ENCODE measurements at places on chromosomes 6 and 20.
A peak's percentile ranks its signal among the peaks of the same experiment; 100 is the strongest.

GRCh38 chr6:134391205-134391604 lies 73.3 kb upstream of the SGK1 start:
- no peaks in the 10 kb centered on the region for H3K27me3 ChIP-seq
- no peak overlapping the region for H3K4me3 ChIP-seq
- no peak overlapping the region for H3K27ac ChIP-seq
- no peaks in the 10 kb centered on the region for H3K36me3 ChIP-seq
- peaks cover 2% of the 10 kb centered on the region for H3K4me1 ChIP-seq

DNA sequence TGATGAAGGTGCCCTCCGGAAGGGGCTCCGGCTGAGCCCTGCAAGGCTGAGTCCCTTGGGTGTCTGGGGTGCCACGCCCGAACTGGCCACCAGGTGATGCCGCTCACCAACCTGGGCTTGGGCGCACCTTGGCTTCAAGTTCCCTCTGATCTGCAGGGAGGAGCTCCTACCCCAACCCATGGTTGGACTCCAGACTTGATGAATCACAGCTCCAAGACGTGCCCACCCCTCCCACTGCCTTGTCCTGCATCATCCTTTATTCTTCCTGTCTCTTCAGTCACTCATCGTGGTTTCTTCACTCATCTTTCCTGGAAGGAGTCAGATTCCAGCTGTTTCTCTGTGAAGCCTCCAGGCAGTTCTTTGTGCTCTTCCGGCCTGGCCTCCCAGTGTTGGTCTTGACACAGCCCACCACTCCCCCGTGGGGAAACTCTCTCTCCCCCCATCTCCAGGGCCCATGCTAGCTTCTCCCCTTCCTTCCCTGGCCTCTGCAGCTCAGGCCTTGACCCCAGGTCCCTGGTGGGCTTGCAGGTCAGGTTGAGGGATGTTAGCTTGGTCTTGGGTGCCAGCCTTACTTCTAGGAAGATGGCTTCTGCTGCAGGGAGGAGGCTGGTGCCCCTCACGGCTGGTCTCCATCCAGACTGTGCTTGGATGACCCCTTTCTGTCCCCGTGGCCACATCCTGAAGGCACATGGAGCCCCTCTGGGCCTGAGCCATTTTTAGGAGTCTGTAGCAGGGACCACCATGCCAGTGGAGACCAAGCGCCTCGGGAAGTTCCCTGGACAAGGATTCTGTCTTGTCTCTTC lies 2.6 kb upstream of the ZBP1 start:
- peaks cover 33% of the 10 kb centered on the region for H3K4me1 ChIP-seq
- H3K27ac ChIP-seq: peak overlapping the region; percentile 62
- peak overlapping the region; percentile 50 for H3K4me3 ChIP-seq
- H3K36me3 ChIP-seq: peaks cover 10% of the 10 kb centered on the region

- H3K27ac ChIP-seq: no peak overlapping the region
- H3K36me3 ChIP-seq: no peaks in the 10 kb centered on the region
- no peaks in the 10 kb centered on the region for H3K4me1 ChIP-seq
- H3K4me3 ChIP-seq: no peak overlapping the region
Observed at GRCh38 chr6:12545619-12546409, 170.8 kb upstream of the PHACTR1 start.

- no peak overlapping the region for H3K27ac ChIP-seq
- H3K27me3 ChIP-seq: peaks cover 22% of the 10 kb centered on the region
- H3K4me3 ChIP-seq: no peak overlapping the region
- no peaks in the 10 kb centered on the region for H3K36me3 ChIP-seq
- no peak for DNase-seq
Observed at GRCh38 chr6:39087197-39087596, 27.8 kb downstream of the SAYSD1 start.

DNA sequence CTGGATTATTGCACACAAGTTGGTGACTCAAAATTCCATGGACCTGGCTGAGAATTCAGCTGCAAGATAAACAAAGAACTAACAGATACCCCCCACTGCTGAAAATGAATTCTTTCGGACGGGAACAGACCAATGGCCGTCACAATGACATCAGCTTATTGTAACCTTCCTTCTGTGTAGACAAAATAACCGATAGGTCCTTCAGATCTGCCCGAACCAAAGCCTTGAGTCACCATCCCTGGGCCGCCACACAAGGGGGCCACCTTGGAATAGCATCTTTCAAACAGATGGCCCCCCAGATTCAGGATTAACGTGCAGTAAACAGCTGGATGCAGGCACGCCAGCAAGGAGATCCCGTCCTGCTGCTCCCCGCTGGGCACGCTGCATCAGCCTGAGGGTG lies 214.0 kb upstream of the EXOC2 start:
- H3K27me3 ChIP-seq: peaks cover 4% of the 10 kb centered on the region
- no peak overlapping the region for H3K27ac ChIP-seq
- no peak overlapping the region for H3K4me3 ChIP-seq
- no peaks in the 10 kb centered on the region for H3K4me1 ChIP-seq
- no peaks in the 10 kb centered on the region for H3K36me3 ChIP-seq

- no peaks in the 10 kb centered on the region for H3K36me3 ChIP-seq
- H3K4me1 ChIP-seq: no peaks in the 10 kb centered on the region
- DNase-seq: no peak
- no peak overlapping the region for H3K27ac ChIP-seq
- no peak overlapping the region for H3K4me3 ChIP-seq
Observed at GRCh38 chr20:60066438-60066823, 108.2 kb downstream of the CDH26 start.

DNA sequence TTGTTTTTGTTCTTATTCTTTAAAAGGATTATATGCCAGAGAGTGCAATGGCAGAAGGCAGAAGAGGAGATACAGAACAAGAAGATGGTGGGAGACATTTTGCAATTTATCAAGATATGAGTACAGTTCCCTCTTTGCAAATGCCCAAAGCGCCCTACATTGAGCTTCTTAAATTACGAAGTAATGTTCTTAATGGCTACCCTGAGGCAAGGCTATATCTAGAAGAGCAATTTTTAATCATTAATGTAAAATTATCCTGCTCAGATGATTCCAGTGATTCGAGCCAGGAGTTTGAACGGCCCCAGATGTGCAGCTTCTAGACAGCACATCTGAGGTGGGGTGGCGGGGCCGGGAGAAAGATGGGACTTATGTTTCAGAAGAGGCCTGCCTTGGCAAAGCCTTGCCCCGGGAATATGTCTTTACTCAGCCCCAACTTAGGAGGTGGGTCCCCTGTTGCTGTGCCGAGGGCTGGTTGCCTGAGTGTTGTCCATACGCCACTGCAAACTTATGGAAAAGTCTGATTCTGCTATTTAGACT lies 84.9 kb upstream of the MLN start:
- no peaks in the 10 kb centered on the region for H3K4me1 ChIP-seq
- no peak overlapping the region for H3K4me3 ChIP-seq
- no peak for DNase-seq
- peaks cover 7% of the 10 kb centered on the region for H3K27me3 ChIP-seq
- no peak overlapping the region for H3K27ac ChIP-seq

DNA sequence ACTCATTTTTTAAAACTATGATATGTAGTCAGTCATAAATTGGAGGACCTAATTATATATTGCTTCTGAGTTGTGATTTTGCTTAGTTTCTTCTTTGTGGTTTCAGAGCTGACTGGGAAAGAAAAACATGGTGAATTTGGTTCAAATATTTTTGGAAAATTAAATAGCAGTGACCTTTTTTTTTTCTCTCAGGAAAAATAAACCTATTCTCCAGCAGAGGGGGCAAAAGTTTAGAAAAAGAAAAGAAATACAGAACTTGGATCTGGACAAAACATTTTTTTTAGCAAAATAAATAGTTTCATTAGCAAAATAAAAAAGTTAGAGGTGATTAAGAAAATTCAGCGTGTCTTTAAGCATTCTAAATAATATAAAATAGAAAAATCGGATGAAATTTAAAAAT lies 10.2 kb downstream of the COL10A1 start:
- H3K4me1 ChIP-seq: peaks cover 4% of the 10 kb centered on the region
- H3K27ac ChIP-seq: no peak overlapping the region
- no peak for DNase-seq
- H3K27me3 ChIP-seq: no peaks in the 10 kb centered on the region

DNA sequence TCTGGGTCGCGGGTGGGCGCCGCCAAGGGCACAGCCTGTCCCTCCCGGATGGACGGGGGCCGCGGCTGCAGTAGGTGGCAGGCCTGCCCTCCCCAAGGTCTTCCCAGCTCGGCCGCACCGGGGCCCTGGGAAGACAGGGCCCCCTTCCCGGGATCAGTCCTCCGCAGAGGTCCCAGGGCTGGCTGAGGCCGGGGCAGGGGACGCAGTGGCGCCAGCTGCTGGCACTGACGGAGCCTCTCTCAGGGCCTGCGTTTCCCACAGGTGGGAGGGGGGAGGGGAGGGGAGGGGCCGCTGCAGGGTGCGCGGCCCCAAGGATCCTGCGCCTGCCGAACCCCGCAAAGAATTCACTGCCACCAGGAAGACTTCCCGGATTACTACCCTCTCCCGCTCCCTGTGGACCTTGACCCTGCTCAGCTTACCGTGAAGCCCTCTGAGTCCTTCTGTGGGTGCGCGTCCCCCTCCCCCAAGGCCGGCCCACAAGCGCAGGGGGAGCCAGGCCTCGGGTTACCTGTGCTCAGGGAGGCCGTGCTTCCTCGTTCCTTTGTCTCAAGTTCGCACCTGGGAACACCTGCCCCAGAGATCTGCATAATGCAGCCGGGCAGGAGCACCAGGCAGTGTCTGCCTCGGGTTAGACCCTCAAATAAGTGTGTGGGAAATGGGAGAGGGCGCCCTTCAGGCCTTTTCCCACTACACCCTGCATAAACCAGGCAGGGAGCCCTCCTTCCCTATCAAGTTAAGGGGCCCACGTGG lies 5.1 kb downstream of the LZTS3 start:
- no peaks in the 10 kb centered on the region for H3K36me3 ChIP-seq
- DNase-seq: no peak
- H3K27me3 ChIP-seq: peaks cover 23% of the 10 kb centered on the region
- H3K4me3 ChIP-seq: no peak overlapping the region

- H3K4me1 ChIP-seq: peaks cover 5% of the 10 kb centered on the region
- no peak for DNase-seq
- H3K36me3 ChIP-seq: peaks cover 15% of the 10 kb centered on the region
- H3K27ac ChIP-seq: no peak overlapping the region
Observed at GRCh38 chr20:20410678-20411077, 42.8 kb downstream of the INSM1 start.

GRCh38 chr20:7856756-7857155 lies 83.5 kb downstream of the HAO1 start:
- no peak for DNase-seq
- H3K4me1 ChIP-seq: no peaks in the 10 kb centered on the region
- peaks cover 4% of the 10 kb centered on the region for H3K27me3 ChIP-seq
- H3K4me3 ChIP-seq: no peak overlapping the region

Measured in memory B cell (primary cell).